ENCODE measurements at places on chromosomes 3 and 15.

- DNase-seq, result no peak
These were observed 41.7 kb downstream of the APH1B start for GRCh38 chr15:63319065-63319464.

DNA sequence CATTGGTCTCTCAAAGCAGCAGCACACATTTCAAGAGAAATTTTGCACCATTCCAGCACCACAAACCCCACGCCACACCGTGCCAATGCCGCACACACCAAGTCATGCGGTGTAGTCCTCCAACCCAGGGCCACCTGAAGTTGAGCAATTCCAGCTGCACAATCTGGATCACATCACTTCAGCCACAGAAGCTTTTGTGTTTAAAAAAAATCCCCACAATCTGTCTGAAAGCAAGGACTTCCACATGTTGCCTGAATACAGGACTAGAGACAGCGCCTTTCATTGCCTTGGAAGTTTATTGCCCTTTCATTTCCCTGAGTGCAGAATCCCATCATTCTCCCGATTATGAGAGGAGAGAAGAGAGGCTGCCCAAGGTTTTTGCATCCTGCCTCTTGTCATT lies 175.6 kb upstream of the BCL6 start:
- no peak for DNase-seq

GRCh38 chr15:56211064-56211463 lies 32.6 kb downstream of the RFX7 start:
- DNase-seq, result no peak

- DNase-seq, result no peak
These were observed 51.0 kb upstream of the ATP1B3 start for GRCh38 chr3:141825216-141826011.

- DNase-seq, result no peak
These were observed 10.5 kb downstream of the ACOX2 start for GRCh38 chr3:58526515-58526957.

GRCh38 chr15:99282586-99282985 lies 31.3 kb downstream of the LRRC28 start:
- DNase-seq, result no peak

- no peak for DNase-seq
These were observed 1.6 kb upstream of the ATOSA start for GRCh38 chr15:52680761-52681160.

DNA sequence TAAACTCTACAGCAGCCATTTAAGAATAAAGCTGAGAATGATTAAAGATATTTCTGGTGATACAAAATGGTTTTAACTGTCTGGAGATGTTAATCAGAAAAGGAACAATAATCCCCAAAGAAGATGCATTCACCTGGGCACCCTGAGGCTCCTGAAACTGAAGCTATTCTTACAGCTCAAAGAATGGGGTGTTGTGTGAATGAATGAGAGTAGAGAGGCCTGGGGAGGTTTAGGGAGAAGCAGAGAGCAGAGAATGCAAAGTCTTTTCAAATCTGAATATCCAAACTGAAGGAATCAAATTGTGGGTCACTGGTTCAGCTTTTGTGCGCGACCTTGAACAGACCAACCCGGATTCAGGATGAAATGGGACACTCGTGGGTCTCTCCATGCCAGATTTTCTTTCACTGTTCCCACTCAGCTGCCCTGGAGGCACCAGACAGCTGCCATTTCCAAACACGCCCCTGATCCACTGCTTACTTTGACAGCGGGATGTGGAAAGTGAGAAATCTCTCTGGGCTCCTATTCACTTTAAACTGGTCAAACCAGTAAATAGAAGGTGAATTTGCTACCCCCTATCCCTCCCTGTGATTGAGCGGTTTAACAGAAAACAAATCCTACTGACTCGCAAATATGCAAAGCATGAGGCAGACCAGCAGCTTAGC lies 485.5 kb upstream of the THBS1 start:
- DNase-seq, result no peak
